KG1 (cell line): ENCODE measurements at places on chromosomes 1 and 21.
A peak's percentile ranks its signal among the peaks of the same experiment; 100 is the strongest.

DNA sequence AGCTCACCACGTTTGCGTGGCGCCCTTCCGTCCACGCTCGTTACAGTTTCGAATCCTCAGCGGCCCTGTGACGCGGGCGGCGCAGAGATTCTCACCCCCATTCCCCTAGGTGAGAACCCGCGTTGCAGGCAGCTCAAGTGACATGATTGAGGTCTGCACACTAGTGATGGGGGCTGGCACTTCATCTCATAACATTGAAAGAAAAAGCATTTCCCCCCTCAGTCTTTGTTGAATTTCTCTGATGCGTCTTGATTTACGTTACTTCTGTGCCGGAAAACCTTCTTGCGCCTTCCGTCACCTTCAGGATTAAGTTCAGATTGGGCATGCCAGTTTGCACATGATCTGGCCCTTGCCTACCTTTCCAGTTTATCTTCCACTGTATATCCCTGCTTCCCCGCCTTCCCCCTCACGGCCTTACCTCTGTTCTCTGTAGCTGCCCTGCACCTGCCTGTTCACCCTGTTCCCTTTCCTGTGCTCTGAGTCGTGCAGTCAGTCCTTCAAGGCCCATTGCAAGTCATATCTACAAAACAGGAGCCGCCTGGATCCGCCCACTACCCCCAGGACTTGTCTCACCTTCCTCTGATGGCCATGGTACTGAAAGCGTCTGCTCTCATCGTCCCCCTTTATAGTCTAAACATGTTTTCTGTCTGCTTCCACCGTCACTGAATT lies 1.1 kb downstream of the CTPS1 start:
- peak; percentile 19 for DNase-seq

DNA sequence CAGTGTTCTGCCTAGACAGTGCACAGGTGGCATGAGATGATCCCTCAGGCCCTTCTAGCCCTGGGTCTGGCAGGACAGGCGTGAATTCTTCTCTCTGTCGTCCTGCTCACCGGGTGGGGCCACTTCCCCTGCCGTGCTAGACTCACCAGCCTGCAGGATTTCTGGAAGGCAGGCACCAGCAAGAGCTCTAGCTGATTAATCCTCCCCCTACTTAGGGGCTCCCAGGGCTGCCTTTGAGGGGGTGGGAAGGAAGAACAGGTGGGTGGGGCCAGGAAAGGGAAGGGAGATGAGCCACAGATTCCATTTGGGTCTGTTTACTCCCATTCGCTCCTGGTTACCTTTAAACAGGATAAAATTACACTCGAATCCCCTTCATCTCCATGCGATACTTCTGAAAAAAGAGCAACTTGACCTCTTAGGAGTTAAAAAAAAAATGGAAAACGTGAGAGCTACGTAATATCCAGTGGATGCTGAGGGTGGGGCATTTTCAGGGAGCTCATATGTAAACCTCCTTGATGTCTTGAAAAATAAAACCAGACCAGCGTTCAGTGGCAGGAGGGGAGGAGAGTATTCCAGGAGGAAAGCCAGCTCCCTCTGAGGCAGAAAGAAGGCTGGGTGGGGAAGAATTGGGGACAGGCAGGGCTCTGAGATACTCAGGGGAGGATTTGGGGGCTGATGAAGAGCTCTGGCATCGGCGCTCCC lies 665.5 kb downstream of the PTPRU start:
- no peak for DNase-seq

DNA sequence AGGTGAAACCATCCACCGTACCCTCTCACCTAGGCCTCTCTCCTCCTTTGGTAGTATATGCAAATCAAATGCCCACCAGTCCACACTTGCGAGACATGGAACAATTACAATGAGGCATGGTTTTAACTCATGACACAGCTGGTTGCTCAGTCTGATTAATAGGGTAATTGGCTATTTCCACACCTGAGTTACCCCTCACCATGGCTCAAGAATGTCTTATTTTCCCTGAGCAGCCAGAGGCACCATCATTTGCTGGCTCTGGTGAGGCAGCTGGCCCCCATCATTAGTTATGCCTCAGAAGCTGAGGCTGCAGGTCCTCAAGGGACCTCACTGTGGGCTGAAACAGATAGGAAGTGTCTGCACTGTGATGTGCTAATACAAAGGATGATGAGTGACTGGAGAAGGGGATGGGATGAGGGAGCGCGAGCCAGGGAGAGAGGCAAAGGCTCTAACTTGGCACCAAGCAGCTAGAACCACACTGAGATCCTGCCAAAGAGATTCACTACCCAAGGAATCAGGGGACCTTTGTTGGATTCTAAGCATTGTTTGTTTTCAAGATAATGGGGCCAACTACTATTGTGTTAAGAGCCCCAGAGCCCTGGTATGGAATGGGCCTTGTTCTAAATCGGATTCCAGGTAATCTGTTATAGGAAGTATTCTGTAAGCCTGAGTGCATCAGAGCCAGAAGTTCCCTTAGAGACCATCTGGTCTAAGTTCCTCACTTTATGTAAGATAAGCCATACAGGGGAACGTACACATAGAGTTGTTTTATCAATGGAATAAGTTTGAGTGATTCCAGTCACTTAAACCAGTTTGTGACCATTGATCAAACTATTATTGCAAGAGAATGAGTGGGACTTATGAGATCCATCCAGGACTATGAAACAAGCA lies 80.0 kb upstream of the CNTN2 start:
- no peak for DNase-seq

DNA sequence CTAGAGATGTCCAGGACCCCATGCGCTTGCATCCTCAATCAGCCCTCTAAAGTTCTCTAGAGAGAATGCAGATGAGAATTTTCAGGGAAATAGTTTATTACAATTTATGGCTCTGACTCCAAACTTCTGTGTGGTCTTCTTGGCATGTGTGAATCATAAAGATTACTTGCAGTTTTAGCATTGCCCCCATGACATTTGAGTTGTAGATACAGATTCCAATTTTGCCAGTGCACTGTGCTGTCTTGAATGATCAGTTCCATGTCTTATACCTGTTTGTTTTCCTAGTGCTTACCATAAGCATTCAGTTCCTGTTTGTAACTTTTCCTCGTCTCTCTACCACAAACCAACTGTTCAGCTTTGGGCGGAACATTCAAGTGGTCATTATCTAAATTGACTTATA lies 4.8 kb downstream of the KRTAP21-3 start:
- DNase-seq = no peak
